ENCODE measurements at places on chromosomes 7 and 10.

GRCh38 chr10:110505130-110505770, 7.5 kb downstream of the DUSP5 start:
- DNase-seq: no peak

- no peak for DNase-seq
These were observed 218.9 kb downstream of the FAM107B start for GRCh38 chr10:14555807-14556206.

- no peak for DNase-seq
These were observed 36.8 kb downstream of the PPIF start for GRCh38 chr10:79383974-79384606.

- DNase-seq: no peak
These were observed 32.1 kb downstream of the PLCE1 start for GRCh38 chr10:94025806-94026205.

DNA sequence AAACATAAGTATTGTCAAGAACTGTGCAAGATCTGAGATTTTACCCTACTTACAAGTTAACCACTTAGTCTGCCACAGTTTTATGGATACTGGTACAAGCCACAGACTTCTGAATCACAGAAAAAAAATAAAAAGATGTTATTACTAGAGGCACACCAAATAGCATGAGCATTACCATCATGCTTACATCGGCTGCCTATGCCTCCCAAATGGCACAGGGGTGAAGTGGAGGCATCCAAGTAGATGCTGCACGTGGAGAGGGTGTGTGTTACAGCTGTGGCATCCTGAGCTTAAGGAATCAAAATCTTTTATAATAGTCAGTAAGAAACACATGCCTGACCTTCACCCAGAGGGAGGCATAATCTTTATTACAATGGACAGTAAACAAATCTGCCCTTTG, 207.8 kb downstream of the TFEC start:
- no peak for DNase-seq

DNA sequence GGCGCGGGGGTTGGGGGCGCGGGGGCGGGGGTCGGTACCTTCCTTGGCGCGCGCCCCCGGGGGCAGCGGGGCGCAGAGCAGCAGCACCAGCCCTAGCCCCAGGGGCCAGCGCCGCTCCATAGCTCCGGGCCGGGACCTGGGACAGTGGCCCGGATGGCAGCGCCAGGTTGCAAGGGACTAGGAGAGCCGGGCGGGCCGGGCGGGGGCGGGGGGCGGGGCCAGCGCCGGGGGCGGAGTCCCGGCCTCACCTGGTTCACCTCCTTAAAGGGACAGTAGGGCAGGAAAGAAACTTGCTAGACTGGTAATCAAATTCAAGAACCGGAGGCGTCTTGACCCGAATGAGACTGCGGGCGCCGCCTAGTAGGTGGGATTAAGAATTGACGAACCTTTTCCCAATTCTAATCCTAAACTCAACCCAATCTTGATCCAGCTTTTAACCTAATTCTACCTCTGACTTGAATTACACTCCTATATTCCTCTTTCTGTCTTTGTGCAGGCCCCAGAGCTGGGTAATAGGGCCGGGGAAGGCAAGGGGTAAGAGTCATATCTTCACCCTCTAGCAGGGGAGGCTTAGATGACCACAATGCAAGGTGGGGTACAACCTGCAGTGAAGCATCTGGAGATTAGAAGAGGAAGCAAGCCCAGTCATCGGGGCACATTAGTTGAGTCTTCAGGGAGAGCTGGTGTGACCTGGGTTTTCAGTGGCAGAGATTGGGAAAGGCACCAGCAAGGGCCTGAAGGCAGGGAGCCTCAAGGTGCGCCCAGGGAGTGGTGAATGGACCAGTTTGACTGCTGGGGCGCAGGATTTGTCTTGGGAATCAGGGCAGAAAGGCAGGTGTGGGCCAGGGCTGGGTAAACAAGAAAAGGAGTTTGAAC, at the start of gene EPHA1:
Gene EPHA1 (minus strand): TSS at position 171 of the 876 bp plus-strand sequence. CDS start 51 bp downstream, at position 120.
- peak; percentile 29 for DNase-seq

- no peak for DNase-seq
These were observed 155.1 kb downstream of the LYZL1 start for GRCh38 chr10:29443745-29444523.

- peak; percentile 2 for DNase-seq
These were observed 59.8 kb upstream of the CHST15 start for GRCh38 chr10:124153023-124153826.

- DNase-seq: no peak
These were observed 1.2 kb downstream of the SFRP4 start for GRCh38 chr7:37915438-37915837.

DNA sequence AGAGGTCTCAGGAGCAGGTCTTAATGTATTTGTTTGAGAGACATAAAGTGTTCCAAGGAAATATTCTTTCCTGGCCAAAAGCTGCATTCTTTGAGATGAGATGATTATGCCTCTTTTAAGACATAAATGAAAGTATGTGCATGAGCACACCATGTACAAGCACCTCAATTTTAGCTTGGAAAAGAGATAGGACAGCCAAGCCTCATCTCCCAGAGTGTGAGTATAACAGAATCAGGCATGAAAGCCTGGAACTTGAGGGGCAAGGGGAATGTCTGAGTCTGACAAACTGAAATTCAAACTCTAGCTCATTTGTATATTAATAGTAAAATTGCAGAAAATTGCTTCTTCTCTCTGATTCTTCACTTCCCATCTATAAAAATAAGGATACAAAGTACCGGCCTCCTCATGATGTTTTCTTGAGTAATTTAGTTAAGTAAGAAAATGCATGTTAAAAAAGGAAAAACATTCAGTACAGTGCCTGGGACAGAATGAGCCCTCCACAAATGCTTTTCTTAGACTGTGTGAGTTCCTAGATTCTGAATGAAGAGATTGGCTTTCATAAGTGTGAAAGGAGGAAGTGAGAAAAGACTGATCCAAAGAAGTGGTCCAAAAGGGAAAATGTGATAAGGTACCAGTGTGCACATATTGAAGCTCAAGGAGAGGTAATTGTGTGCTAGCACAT, 1260.9 kb upstream of the SORCS1 start:
- no peak for DNase-seq
